ENCODE measurements at places on chromosomes 12 and 14.
A peak's percentile ranks its signal among the peaks of the same experiment; 100 is the strongest.

DNA sequence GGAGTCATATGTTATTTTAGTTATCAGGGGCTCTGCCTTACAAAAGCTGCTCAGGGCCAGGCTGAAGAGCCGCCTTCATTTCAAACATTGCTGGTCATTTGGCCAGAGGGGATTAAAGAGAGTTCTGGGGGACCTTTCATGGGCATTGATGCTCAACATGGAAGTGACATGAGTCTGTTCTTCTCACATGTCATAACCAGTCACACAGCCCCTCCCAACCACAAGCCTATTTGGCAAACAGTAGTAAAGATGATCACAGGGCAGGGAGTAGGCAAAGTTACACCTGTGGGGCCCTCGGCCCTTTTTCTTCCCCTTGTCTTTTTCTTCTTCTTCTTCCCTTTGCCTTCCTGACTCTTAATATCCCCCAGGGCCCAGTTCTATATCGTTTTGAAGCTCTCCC, 33.3 kb downstream of the CFAP54 start:
- no peak for DNase-seq

DNA sequence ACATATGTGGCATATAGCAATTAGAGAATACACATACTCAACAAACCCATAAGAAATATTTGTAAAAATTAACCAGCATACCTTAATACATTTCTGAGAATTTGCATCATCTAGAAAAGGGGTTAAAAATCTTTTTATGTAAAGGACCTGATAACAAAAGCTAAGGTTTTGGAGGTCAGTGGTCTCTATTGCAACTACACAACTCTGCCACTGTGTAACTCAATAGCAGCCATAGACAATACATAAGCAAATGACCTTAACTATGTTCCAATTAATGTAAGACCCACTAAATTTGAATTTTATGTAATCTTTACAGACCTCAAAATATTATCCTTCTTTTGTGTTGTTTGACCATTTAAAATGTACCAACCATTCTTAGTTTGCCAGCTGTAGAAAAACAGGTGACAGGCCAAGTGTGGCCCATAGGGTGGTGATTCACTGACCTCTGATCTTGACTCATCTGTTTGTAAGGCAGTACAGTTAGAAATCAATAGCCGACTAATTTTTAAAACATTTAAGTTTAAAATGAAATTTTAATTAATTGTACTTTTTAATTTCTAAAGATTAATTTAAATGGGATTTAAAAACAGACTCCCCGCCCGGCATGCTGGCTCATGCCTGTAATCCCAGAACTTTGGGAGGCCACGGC, 7.4 kb upstream of the EPS8 start:
- DNase-seq, result peak; percentile 79

GRCh38 chr14:21300892-21301291, 21.0 kb downstream of the RPGRIP1 start:
- DNase-seq, result no peak

DNA sequence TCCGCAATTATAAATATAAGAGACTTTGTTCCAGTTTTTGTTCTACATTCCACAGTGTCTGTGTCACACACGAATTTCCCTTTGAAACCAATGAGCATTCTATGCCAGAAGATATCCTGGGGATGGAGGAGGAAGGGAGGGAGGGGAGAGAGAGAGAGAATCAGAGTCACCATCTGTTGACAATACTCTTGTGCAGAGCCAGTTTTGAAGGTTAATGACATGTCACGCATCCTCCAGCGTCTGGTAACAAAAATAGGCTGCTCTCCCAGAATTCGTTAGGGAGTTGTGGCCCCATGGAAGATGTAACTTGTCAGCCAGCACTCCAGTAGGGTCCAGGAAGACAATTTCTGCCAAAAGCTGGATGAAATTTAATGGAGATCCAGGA, 213.5 kb upstream of the KRR1 start:
- DNase-seq, result peak; percentile 95

GRCh38 chr12:49054524-49054923, 6.1 kb downstream of the KMT2D start:
- no peak for DNase-seq

DNA sequence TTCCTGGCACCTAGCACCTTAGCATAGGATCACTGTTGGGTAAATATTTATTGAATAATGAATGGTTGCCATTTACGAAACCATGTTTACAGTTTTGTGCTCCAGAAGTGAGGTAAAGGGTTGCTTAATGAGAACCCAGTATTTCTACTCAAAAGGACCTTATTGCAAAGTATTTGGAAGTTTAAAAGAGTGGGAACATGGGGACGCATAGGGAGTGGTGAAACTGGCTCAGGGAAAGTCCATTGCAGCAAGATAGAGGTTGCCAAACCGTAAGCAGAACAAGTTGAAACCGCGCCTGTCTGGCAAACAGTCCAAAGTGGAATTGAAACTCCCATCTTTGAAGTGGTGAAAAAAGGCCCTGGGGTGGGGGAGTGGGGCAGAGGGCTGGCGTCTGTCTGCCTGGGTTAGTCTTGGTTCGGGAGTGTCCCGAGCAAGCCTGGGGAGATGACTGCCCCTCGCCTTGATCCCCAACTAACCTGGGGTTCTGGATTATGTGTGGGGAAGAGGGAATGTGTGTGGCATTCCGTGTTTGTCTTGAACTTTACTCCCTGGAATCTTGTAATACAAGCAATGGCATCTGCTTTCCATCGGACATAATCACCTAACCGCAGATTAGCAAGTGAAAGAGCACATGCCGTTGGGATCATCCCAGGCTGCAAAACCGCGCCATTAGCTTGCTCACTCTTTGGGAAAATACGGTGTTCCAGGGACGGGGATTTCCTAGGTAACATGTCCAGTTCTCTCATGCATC, 7.2 kb downstream of the ALDH2 start:
- peak; percentile 82 for DNase-seq

GRCh38 chr12:28939427-28939826, 209.7 kb upstream of the FAR2 start:
- DNase-seq, result peak; percentile 41

- no peak for DNase-seq
These were observed 16.4 kb upstream of the EVL start for GRCh38 chr14:100048786-100049185.

GRCh38 chr14:88075269-88075981, 70.5 kb downstream of the GPR65 start:
- DNase-seq, result no peak

DNA sequence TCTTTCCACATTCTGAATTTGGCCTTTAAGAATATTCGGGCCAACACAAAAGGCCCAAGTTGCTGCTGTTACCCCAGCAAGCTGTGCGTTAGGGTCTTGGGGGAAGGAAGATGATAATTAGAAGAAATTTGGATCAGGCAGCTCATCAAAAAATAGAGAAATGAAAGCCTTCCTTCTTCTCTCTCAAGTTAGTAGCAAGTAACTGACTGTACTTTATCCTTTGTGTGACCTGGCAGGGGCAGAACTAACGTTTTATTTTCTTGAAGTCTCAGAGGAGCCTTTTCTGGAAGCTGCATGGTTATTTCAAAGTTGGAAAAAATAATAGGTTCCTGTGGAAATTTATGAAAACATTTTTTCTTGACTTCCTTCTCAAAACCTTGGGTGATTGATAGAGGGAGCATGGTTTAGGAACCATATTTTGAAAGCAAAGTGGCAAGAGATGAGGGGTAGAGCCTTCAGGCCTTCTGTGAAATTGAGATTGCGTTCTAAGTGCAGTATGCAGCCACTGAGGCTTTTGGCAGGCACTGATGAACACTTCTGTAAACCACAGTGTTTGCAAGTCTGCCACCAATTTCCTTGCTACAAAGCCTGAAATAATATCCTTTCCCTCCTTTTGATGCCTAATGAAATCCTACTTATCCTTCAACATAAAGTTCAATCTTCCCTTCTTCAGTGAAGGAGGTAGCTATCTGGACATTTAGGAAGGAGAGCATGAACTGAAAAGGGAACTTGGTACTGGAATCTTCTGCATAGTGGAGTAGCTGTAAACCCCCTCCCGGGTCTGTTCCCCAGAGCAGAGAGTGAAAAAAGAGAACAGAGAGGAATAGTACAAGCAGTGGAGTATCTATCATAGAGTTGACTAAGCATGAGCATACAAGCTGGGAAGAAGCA, 123.2 kb downstream of the FGD4 start:
- no peak for DNase-seq

DNA sequence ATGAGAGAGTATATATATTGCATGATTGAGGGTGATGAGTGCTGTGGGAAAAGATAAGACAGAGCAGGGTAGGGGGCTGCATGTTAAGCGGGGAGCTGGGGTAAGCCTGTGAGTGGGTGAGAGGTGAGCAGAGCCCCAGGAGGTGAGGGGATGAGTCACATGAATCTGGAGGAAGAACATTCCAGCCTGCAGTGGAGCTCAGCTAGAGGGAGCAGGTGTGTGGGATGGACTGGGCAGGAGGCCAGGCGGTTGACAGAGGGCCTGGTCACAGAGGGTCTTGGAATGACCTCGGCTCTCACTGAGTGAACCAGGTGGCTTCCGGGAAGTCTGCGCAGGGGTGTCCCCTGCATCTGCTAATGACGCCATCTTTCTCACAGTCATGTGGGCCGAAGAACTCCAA, 44.4 kb downstream of the GIT2 start:
- peak; percentile 94 for DNase-seq

DNA sequence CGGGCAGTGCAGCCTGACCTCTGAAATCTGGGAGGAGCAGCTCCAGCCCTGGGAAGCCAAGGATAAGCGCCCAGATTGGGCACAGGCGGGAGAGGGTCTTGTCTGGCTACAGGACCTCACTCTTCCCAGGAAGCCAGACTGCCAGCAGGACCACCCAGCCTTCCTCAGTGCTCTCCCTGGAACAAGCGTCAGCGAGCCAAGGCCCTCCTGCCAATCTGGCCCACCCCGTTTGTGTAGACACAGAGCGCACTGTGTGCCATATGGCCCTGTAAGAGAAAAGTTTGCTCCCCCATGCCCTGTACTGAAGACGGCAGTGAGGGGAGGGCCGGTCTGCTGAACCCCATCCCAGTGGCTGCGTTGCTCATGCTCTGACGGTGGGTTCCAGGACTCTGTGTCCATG, 1.2 kb upstream of the C14orf180 start:
- DNase-seq, result no peak

GRCh38 chr14:22563987-22564386, 25.0 kb downstream of the DAD1 start:
- no peak for DNase-seq

- DNase-seq, result peak; percentile 33
These were observed 74.6 kb downstream of the MED13L start for GRCh38 chr12:116202940-116203339.

GRCh38 chr14:99564256-99564925, 39.6 kb downstream of the CCDC85C start:
- peak; percentile 69 for DNase-seq

DNA sequence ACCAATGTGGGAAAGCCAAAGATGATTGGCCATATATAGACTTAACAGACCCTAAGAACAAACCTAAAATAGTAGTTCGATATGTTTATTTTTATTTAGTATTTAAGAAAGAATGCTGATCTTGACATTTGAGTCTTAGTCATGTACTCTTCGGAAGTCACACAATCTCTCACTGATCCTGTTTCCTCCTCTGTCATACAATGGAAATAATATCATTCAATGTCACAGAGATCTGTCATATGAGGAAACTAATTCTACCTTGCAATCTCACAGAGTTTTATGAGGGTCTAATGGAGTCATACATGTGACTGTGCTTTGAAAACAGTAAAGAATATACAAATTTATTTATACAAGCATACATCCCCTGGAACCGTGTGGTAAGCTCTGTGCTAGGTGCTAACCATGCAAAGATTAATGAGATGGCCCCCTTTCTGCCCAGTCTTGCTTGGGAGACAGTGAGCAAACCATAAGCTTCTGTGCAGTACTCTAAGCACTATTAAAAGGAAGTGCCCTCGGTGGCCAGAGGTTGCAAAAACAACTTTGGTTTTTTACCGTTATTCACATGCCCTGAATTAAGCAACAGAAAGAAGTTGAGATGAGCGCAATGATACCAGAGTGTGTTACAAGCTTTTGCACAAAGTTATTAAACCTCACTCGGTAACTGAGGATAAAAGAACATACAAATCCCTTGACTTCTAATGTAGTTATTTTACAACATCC, 1.7 kb upstream of the LIN7A start:
- no peak for DNase-seq

DNA sequence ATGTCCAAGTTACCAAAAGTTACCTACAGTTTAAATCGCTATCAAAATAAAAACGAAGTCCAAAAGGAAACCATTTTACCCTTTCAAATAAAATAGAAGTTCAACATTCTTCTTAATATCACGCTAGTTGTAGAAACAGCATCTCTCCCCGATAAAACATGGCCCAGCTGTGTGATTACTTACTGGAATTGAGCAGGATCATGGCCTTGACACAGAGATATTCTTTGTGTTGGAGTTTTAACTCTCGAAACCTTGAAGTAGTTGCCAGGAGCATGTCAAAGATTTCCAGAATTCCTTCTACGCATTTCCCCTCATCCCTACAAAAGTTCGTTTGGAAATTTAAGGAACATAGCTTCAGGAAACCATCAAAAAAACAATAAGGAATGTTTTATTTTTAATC, 44.8 kb downstream of the ESR2 start:
- no peak for DNase-seq

DNA sequence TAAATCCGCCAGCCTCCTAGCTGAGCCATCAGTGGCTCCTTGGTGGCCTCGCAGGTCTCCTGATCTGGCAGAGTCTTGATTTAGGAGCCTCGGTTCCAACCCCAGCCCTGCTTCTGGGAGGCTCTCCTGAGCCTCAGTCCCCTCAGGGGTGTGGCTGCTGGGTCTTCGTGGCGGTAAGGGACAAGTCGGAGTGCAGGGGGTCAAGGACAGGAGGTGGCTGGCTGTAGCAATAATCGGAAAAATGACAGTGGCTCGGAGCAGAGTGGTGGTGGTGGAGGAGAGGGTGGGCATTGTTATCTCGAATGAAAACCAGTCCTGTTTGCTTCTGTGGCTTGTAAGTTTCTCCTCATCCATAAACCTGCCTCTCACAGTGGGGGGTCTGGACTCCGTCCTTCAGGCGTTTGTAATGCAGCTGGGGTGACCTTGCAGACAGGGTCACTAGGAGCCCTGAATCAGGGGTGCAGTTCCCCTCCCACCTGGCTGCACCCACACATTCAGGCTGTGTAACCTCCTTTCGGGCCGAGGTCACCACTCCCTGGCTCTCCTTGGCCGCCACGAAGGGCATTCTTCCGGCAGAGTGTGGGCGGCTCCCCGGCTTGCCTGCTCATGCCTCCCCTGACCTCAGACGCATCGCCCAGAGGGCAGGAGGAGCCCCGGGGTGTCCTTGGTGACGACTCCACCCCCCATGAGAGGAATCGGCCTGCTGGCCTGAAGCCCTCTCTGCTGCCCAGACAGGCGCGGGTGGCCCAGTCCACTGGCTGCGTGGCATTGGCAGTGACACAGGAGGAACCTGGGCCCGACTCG, 8.1 kb downstream of the BCL7A start:
- DNase-seq, result peak; percentile 25

DNA sequence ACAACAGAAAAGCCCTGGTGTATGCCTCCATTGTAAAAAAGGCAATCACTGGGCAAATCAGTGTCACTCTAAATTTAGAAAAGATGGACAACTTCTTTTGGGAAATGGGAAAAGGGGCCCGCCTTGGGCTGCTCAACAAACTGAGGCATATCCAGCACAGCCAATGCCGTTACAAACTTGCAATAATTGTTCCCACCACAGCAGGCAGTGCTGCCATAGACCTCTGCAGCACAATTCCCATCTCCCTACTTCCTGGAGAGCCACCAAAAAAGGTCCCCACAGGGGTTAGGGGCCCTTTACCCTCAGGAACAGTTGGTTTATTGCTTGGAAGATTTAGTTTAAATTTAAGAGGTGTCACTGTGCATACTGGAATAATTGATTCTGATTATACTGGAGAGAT, 16.4 kb upstream of the OR8S1 start:
- no peak for DNase-seq

- no peak for DNase-seq
These were observed 369.6 kb downstream of the DUSP6 start for GRCh38 chr12:88982694-88983093.
